ENCODE measurements at places on chromosomes 5 and 9.
A peak's percentile ranks its signal among the peaks of the same experiment; 100 is the strongest.

GRCh38 chr9:27203783-27204182, 93.2 kb downstream of the EQTN start:
- DNase-seq = no peak

- no peak for DNase-seq
These were observed 219.1 kb upstream of the ELAVL2 start for GRCh38 chr9:24045150-24045549.

GRCh38 chr9:86471171-86471815, 117.1 kb upstream of the TUT7 start:
- DNase-seq = no peak

GRCh38 chr9:112348257-112349007, 15.0 kb upstream of the PTBP3 start:
- peak; percentile 83 for DNase-seq

DNA sequence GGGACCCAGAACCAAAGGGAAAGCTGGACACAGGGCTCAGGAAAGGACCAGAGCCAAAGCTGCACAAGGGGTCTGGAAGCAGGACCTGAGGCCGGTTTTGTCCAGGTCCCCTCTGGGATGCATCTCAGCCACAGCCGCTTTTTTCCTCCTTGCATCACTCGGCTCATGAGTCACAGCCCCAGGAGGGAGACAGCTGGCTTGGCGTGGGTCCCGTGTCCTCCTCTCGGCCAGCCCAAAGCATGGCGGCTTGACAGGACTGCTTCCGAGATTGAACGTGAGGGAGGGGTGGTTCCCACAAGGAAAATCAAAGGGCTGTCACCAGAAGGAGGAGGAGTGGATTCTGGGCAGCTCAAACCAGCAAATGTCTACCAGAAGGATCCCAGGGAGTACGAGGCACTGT, 56.7 kb upstream of the CPLX2 start:
- DNase-seq = no peak
